Prostate gland (tissue), 2 donors: ENCODE measurements at places on chromosomes 7 and 10. TPM values are rescaled to one million over a fixed set of nuclear protein-coding genes. Genes with fewer than 3 reads are reported as not detected.

- no peaks in the 10 kb centered on the region for H3K4me1 ChIP-seq
- no peak overlapping the region for H3K27ac ChIP-seq
- no peak overlapping the region for H3K4me3 ChIP-seq
- DNase-seq = no peak
- no peaks in the 10 kb centered on the region for H3K36me3 ChIP-seq
Observed at GRCh38 chr10:122208571-122209430, 62.3 kb upstream of the BTBD16 start.

DNA sequence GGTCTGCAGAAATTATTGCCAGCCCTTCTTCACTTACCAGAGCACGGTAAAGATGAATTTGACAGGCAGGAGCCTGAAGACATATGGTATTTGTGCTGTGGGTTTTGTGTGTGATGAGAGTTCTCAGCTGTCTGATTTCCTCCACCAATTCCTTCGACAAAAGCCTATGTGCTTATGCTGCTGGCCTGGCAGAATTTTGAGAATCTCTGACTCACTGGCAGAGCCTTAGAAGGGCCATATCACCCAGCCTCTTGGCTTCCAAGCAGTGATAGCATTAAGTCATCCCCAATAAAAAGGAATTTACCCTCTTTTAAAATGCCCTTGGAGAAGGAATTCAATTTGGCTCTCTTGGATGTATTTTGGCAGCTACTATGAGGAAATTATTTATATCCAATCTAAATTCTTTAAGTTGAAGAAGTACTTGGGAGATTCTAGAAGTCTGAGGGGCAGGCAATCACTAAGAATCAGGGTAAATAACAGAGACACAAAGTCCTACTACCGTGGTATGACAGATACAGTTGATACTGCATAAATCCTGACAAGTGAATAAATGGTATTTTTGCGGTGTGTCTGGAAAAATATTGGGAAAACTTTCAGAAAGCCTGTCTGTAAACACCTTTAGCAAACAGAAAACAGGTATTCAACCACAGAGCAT lies 68.6 kb upstream of the EFCAB10 start:
- DNase-seq = no peak
- H3K27ac ChIP-seq = no peak overlapping the region
- peaks cover 10% of the 10 kb centered on the region for H3K4me1 ChIP-seq
- H3K27me3 ChIP-seq = no peaks in the 10 kb centered on the region
- H3K4me3 ChIP-seq = no peak overlapping the region

DNA sequence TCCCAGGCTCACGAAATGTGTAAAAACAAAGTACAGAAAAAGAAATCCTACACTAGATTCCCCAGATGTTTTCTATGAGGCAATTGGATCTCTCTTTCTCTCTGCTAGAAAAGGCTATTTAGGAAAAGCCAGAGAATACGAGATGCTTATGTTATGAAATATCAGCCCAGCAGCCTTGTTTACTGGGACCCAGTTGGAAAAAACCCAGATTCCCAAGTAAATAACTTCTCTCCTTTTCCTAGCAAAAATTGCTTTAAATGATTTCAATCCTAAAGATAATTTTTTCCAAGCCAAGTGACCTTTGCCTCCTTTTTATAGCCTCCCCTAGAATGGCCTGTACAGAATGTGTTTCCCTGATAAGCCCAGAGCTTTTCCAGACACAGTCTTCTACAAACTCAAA lies 199.3 kb downstream of the PLXNA4 start:
- H3K27ac ChIP-seq = no peak overlapping the region
- no peak for DNase-seq
- H3K36me3 ChIP-seq = no peaks in the 10 kb centered on the region
- no peaks in the 10 kb centered on the region for H3K4me1 ChIP-seq
- no peak overlapping the region for H3K4me3 ChIP-seq
- no peaks in the 10 kb centered on the region for H3K27me3 ChIP-seq

CALHM1 gene
- not detected for total RNA-seq

- H3K4me3 ChIP-seq = no peak overlapping the region
- no peak for DNase-seq
- H3K4me1 ChIP-seq = no peaks in the 10 kb centered on the region
- no peak overlapping the region for H3K27ac ChIP-seq
Observed at GRCh38 chr10:91683975-91684374, 51.1 kb upstream of the PPP1R3C start.

DNA sequence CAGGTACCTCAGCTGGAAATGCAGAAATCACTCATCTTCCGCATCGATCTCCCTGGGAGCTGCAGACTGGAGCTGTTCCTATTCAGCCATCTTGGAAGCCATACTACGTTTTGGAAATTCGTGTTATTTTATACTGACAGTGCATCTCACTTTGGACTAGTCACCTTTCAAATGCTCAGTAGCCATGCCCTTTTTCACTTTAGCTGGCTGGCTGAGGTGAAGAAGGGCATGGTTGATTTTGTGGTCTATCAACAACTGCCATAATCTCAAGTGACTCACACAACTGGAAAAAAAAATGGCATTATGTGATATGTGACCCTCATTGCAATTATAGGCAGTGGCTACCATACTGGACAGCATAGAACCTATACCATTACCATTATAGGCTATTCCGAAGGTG lies 100.5 kb downstream of the CCDC71L start:
- no peaks in the 10 kb centered on the region for H3K27me3 ChIP-seq
- no peak overlapping the region for H3K4me3 ChIP-seq
- no peak overlapping the region for H3K27ac ChIP-seq
- no peaks in the 10 kb centered on the region for H3K4me1 ChIP-seq
- DNase-seq = no peak
- H3K36me3 ChIP-seq = no peaks in the 10 kb centered on the region
